ENCODE measurements at places on chromosomes 2 and 18.

- peak; percentile 62 for DNase-seq
Measured at GRCh38 chr2:157261199-157261782, 3.8 kb downstream of the GALNT5 start.

DNA sequence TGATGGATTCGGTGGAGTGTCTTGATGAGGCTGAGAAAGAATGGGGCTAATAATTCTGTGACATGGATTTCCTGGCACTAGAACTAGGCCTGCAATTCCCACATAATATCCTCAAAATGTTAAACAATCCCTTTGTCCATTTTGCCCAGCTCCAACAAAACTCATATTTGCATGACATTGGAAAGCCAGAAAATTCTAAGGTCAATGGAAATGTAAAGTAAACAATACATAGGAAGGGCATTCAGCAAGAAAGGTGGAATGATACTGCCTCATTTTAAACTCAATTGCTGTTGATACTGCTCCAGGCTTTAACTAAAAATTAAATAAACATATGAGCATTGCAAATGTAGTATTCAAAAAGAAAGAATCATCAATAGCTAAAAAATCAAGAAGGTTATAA, 434.8 kb upstream of the SLC8A1 start:
- no peak for DNase-seq

GRCh38 chr2:84129018-84129417, 330.1 kb downstream of the SUCLG1 start:
- no peak for DNase-seq

DNA sequence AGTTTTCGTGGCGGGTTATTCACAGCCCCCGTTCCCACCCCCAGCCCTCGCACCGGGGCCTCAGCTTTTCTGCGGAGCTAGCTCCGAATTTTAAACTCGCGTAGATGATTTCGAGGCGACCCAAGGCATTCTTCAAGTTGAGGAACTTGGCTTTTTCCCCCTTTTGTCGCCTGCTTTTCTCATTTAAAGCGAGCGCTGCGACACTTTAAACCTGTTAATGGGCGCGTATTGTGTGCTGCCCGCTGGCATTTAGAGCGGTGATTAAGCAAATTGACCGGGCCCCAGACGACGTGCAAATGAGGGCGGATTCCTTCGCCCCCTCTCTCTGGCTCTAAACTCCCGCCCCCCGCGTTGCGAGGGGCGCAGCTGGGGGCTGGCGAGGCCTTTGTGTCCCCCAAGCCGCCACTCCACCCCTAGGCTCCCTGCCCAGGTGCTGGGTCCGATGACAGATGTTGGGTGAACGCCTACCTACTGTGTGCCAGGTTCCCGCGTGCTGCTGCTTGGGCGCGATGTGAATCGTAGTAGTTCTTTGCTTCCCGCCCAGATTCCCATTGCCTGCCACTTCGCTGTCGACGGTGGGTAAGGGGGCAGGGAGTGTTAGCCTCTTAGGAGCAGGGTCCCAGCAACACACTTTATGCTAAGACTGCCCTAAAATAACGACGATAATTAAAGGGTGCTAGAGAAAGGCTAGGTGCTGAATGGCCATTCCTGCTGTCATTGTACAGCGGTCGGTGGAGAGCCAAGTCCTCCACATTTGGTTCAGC, 1.9 kb downstream of the TCF7L1 start:
- peak; percentile 47 for DNase-seq

- DNase-seq: no peak
Measured at GRCh38 chr18:47775961-47776360, 154.5 kb downstream of the SMAD2 start.

- DNase-seq: peak; percentile 70
Measured at GRCh38 chr2:54470266-54470938, 14.3 kb downstream of the SPTBN1 start.

DNA sequence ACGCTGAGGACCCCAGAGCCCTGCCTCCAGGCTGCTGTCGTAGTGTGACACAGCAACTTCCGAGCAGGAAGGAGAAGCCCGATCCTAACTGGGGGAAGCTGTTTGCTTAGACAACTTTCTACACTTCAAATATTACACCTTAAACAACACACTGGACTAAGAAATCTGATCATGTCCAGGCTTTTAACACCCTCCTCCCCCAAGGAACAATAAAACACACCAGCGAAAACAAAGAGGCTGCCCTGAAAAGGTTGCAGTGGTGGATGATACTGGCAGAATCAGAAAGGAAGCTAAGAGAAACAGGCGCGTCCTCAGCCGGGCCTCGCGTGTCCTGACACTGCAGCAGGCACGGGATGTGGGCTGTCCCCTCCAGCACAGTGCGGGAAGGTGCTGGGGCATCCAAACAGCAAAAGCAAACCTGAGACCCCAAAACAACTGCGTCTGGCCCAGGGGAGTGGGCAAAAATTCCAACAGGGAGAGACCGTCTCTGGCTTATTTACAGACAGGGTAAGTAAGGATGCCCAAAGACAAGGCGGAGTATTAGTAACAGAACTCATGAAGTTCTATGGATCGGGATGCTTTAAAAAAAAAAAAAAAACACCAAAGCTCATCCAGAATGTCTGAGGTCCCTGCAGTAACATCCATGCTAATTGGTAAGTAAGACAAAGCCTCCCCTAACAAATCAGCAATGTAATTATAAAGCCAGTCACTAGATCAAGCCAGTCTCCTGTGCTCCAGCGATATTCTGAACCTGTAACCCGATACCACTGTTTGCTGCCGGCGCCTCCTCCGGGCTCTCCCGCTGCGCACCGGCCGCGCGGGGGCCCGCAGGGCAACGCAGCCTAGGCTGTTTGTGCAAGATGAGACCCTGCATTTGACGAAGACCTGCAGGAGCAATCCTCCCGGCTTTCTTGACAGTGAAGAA, 9.0 kb downstream of the SERTAD2 start:
- DNase-seq: peak; percentile 86

DNA sequence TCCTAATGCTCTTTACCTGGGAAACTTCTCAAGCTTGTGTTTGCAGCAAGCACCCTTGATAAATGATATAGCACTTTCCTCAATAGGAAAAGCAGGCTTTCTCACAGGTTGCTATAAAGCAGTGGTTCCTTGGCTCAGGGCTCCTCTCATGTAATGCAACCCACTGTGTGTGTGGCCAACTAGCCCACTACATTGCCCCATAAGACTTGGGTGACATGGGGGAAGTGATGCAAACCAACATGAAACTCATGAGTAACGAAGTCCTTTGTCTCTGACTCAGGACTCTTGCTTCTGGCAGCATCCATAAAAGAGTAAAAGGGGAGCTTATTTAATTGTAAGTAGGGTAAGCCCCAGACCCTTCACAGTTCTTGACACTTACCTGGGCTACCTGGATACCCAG, 106.9 kb downstream of the COL4A4 start:
- no peak for DNase-seq

DNA sequence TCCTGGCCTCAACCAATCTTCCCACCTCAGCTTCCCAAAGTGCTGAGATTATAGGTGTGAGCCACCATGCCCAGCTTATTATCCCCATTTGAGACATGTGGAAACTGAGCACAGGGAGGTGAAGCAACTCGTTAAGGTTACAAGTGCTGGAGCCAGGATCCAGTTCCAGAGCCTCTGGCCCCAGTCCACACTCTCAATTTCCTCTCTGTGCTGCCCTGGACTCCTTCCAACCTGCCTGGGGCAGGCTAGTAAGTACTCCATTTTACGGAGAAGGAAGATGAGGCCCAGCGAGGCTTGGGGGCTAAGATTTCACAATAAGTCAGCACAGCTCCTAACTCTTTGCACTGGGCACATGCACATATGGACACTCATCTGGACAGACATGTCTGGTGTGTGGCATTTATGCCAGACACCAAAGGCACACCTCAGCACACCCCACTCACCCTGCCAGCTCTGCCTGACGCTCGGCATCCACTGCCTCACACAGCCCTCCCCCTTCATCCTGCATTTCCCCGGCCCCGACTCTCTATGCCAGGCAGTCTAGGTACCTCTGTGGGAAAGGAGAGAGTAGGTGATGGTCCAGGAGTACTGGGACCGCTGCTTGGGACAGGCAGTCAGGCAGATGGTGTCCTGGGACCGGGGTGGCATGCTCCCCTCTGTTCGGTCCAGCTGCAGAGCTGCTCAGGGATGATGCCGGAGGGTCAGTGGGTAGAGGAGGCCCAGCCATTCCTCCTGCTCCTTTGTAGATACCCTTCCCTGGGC, 20.5 kb downstream of the CFAP65 start:
- no peak for DNase-seq

DNA sequence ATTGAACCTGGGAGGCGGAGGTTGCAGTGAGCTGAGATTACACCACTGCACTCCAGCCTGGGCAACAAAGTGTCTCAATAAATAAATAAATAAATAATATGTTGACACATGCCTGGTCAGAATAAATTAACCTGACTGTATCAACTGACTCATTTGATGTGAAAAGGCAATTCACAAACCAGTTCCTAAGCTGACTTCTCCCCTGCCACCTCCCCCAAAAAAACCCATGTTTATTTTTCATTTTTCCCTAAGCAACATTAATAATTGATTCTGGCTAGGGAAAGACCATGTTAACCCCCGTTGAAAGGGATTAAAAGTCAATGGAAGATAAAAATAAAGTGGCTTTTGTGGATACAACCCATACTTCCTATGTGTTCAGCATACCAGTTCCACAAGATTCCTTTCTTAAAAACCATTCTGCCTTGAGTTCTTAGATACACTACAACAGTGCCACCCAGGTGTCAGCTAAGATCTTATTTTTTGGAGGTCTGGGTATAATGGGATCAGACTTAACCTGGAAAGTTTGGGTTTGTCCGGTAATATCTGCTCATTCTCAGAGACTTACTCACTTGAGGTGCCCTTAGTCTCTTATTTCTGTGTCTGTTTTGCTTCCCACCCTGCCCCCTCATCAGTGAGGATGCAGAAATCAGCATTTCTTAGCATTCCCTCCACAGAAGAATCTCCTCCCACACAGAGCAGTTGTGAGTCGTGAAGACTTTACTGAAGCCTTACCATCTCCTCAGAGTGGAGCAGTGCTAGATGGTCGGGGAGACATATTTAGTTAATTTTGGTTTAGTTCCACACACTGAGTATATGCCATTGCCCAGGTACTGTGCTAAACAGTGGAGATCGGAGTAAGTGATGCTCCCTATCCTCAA, 10.1 kb upstream of the MCFD2 start:
- DNase-seq: no peak

- no peak for DNase-seq
Measured at GRCh38 chr2:102893870-102894269, 132.0 kb downstream of the TMEM182 start.

DNA sequence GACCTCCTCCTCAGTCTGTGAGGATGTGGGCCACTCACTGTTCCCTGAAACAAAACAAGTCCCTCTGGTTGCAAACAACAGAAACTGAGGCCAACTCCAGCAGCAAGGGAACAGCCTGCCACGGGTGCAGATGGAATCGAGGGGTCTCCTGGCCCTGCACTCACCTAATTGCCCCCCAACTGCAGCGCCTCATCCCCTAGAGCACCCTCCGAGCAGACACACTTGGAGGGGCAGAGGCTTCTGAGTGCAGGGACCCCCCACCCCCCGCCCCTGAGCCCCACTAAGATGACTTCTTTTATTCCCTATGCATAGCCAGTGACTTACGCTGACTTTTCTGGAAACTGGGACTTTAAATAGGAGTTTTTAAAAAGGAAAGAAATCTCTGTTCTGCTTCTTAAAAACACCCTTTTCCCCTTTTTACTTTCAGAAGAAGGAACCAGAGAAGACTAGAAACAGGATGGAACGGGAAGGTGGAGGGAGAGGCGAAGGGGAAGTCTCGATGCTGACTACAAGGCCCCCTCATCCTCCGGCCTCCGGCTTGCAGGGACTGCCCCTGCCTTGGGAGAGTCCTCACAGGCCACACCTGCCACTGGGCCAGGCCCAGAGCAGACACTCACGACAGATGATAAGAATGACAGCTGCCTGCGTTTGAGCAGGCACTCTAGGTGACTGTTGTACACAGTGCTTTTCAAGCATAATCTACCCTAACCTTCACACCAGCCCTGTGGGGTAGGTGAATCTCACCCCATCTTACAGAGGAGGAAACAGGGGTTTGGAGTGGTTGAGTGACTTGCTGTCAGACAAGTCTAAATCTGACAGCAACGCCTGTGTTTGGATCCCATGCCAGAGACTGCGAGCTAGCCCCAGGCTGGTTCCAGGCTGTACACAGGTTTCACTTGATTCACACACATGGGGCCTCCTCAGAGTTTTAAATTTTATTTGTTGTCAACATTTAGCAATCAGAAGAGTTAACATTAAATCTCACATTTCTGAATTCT, 28.2 kb upstream of the BIN1 start:
- DNase-seq: no peak

Data from astrocyte of the hippocampus (primary cell).